CD4-positive, CD25-positive, alpha-beta regulatory T cell (primary cell): ENCODE measurements at places on chromosomes 2 and 18.
A peak's percentile ranks its signal among the peaks of the same experiment; 100 is the strongest.

DNA sequence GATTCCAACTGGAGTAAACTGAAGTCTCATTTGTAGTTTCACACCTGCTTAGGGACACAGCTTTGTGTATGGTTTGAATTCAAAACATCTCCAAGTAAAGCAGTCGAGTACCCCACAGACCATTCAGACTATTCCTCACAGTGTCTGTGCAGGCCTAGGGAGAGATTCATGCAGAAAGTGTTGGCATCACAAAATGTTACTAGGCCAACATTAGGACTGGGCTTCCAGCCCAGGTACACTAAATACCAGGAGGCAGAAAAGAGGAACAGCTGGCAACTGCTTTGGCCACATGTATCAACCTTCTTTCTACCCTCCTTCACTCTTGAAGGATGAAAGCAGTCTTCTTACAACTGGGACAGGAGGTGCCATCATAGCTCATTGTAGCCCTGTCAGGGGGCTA, 270.4 kb upstream of the TMEFF2 start:
- no peak for DNase-seq

DNA sequence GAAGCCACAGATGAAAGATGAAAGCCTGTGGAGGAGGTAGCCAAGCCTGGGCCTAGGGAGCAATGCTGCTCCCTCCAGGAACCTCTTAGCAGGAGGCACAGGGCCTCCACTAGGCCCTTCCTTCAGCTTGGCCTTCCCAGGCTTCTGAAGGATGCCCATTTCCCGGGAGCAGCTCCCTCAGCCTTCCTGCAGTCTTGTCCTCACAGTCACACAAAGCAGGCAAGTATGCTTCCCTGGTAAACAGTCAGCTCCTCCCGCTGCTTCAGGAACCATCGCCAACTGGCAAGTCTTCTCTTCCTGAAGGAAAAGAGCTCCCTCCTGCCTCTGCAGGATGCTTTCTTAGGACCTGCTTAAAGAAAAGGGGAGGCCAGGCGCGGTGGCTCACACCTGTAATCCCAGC, 53.2 kb downstream of the SMAD7 start:
- DNase-seq, result no peak

DNA sequence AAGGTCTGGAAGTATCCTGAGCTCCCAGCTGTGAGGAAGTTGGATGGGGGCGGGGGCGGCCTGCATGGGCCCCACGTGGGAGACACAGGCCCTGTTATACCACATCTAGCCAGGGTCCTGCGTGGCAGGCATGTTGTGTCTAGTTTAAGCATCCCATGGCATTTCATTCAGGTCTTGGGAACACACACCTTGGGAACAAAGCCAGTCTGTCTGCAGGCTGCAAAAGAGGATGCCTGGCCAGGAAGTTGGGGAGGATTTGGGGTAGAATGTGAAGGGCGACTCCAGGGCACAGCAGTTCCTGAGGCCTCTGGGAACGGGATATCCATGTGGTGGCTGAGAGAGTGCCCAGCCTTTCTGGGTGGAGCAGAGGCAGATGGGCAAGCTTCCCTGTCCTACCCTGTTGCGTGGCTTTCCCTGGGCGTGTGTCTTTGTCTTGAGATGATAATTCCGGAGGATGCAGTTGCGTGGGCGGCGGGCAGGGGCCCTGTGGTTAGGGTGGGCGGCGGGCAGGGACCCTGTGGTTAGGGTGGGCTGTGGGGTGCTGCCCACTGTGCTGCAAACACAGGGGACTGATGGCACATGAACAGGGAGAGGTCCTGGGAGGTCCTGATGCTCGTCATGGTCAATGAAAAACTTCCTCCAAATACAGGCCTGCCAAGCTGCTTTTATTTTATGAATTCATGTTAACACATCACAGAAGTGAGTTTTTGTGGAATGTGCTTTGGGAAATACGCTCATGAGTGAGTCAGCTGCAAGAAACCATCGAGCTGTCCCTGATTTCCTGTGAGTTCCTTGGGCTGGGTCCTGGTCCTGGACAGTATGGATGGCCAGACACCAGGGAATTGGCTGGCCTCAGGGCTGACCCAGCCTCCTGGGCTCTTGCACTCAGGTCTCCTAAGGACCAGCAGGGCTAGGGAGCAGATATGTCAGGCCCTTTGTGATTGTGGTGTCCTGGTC, 90.0 kb upstream of the HS6ST1 start:
- no peak for DNase-seq

DNA sequence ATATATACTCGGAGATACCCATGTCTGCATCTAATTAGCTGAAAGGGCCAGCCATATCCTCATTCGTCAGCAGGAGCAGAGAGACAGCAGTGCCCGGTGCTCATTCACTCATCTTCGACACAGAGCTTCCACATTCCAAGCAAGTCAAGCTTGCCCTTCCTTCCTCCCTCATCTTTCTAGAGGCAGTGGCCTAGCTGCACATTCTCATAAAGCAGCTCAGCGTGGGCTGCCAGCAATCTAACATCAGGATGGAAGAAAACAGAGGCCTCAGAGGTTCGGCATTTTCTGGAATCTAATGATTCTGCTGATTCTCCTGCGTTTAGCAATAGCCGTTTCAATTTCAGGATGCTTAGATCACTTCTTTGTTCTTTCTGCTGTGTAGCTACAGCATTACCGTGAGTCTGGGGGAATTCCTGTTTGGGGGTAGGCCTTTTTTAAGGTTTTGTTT, 68.8 kb downstream of the CLHC1 start:
- DNase-seq, result no peak

DNA sequence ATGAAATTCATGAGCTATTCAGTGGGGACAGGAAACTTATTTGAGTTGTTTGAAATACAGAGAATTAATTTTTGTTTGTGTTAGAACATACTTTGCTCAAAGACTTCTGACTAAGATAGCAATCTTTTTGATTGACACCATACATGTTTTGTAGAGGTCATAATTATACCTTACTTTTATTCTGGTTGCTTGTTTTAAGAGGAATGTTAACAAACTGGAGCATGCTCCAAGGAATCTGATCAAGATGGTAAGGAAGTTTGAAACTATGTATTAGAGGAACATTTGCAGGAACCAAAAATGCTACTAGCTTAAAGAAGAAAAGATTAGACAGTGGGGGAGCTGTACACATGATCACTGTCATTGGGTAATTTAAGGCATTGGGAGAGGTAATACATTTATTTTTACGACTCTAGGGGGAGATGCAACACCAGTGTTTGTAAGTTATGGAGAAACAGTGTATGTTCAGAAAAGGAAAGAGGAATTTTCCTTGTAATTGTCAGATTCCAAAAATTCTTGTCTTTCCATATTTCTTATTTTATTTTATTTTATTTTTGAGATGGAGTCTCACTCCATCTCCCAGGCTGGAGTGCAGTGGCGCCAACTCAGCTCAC, 8.0 kb downstream of the AGFG1 start:
- DNase-seq, result peak; percentile 20

- no peak for DNase-seq
Observed at GRCh38 chr2:175002547-175003274, 2.5 kb downstream of the CHN1 start.

GRCh38 chr2:71603851-71604725, 150.7 kb downstream of the DYSF start:
- no peak for DNase-seq

- no peak for DNase-seq
Observed at GRCh38 chr18:48904091-48904490, 46.7 kb downstream of the SMAD7 start.

DNA sequence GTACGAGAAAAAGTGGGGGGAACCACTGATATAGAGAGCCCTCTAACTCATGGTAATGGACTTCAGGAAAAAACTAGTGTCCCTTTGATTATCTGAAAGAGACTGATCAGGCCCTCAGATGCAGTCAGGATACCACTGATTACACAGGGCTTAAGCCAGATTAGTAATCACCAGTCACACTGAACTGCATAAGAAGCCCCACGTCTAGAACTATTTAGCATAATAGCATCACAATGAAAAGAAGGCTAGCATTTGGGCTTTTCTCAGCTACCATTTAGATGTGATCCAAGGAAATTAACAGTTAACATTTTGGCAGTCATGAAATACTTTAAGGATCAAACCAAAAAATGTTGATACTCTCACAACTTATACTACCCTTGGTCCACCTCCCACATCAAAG, 813.1 kb upstream of the POU3F3 start:
- no peak for DNase-seq

DNA sequence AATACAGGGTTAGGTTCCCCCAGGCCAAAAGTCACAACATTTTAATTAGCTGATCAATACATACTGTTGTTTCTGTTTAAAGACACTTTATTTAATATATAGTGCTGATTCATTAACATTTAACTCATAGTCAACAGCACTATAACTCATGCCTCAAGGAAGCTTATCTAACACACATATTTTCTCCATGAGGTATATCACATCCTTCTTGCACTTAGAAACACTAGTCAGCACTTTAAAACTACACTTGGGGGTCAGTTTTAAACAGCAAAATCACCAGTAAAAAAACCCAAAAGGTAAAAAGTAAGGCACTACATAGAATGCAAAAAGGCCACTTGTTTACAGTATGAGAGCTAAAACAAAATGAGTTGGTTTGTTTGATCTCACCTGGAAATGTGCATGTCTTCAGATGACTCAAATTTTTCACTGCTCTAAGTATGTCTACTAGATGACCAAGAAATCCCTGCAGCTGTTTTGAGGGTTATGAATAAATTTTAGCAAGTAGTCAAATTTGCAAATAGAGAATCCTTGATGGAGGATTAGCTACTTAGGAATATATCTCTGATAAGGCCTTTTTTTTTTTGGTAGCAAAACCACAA, 54.1 kb upstream of the EPB41L5 start:
- DNase-seq, result no peak

DNA sequence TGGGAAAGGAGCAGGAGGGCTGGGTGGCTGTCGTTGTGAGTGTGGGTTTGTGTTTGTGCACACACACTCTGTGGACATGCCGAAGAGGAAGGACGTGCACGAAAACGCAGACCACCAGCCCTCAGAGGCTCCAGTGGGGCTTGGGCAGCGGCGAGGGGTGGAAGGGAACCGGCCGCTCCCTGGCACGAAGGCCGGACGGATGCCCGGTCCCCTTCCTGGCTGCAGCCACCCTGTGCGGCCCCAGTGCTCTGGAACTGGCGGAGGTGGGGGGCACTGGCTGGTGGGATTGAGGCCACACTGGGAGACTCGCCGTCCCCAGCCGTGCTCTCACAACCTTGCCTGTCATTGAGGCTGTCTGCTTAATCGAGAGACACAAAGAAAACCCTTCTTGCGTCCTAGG, 852.6 kb upstream of the SALL3 start:
- no peak for DNase-seq

DNA sequence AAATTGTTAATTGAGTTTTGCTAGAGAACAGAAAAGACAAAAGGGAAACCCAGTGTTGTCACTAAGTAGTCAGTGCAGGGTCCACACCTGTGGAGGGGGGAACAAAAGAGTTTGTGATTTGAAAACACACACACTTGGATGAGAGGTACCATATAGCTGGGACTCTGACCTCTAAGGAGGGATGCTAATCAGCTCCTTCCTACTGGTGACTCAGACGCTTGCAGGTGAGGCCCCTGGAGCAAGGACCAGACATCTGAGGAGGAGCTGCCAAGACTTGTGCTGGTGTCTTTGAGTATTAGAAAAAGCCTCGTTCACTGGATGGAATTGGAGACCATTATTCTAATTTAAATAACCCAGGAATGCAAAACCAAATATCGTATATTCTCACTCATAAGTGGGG, 146.4 kb upstream of the MAP2 start:
- DNase-seq, result no peak

- no peak for DNase-seq
Observed at GRCh38 chr2:150126839-150127238, 360.6 kb downstream of the RND3 start.

GRCh38 chr2:68158134-68158447, 403 bp downstream of the PNO1 start:
- no peak for DNase-seq

GRCh38 chr18:49743117-49743567, 70.2 kb downstream of the ACAA2 start:
- DNase-seq, result no peak

GRCh38 chr2:7840651-7841380, 841.0 kb upstream of the ID2 start:
- DNase-seq, result no peak

GRCh38 chr2:56217106-56217505, 33.3 kb downstream of the CCDC85A start:
- DNase-seq, result no peak

DNA sequence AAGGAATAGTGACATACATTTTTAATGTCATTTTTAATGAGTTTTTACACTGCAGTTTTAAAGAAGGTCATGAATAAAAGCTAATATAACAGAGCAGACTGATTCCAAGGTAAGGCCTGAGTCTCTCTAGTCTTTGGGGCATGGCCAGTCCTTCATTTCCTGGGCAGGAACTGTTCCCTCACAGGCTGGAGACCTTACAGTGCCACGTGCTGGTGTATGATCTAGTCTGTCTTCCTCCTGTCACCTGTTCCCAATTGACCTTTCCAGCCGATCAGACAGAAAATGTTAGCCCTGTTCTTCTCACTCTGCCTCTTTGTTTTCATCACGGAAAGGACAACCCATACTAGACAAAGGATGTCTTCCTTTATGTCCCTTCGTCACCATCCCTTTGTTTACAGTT, 33.6 kb downstream of the ZCCHC2 start:
- no peak for DNase-seq
